CD8-positive, alpha-beta memory T cell (primary cell): ENCODE measurements at places on chromosomes 5 and 9. TPM values are rescaled to one million over a fixed set of nuclear protein-coding genes. Genes with fewer than 3 reads are reported as not detected.

- H3K4me1 ChIP-seq = no peaks in the 10 kb centered on the region
- no peak overlapping the region for H3K4me3 ChIP-seq
- DNase-seq = no peak
Observed at GRCh38 chr5:122924203-122924602, 78.8 kb downstream of the SNX24 start.

- H3K4me3 ChIP-seq = no peak overlapping the region
- H3K36me3 ChIP-seq = no peaks in the 10 kb centered on the region
- DNase-seq = no peak
Observed at GRCh38 chr9:110650261-110650660, 18.3 kb upstream of the MUSK start.

- no peaks in the 10 kb centered on the region for H3K27me3 ChIP-seq
- H3K36me3 ChIP-seq = no peaks in the 10 kb centered on the region
- H3K4me1 ChIP-seq = no peaks in the 10 kb centered on the region
Observed at GRCh38 chr5:63931836-63932235, 30.4 kb downstream of the HTR1A start.

GRCh38 chr9:754150-754931 lies 87.2 kb upstream of the DMRT1 start:
- H3K4me1 ChIP-seq = peaks cover 25% of the 10 kb centered on the region
- no peaks in the 10 kb centered on the region for H3K27me3 ChIP-seq
- DNase-seq = no peak
- no peaks in the 10 kb centered on the region for H3K36me3 ChIP-seq
- no peak overlapping the region for H3K27ac ChIP-seq

CDC26 gene
- polyA plus RNA-seq = 171 TPM

TLR4 gene
- polyA plus RNA-seq = not detected
